ENCODE measurements at places on chromosomes 4 and X.

DNA sequence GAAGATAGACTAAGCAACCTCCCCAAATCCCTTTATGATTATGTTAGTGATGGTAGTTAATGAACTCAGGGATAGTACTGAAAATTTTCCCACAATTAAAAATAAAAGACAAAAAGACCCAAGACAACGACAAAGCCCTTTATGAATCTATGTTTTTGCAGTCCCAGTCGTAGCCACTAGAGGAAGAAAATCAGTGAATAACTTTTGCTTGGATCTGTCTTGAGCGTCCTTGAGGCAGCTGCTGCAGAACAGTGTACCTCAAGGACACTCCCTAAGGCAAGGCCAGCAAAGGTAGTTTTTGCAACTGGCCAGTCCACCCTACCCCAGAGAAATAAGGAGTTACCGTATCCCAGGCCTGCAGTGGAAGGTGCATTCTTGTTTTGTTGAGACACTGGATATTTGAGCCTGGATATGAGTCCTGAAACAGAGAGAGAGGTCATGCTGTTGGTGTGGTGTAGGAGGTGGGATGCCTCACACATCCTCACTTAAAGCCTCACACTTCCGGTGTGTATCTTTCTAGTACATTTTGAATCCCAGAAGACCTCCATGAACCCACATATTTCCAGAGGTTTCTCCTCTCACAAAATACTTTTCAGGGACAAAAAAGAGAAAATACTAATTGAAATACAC is 8.7 kb upstream of the TIMM8A start:
- no peak for DNase-seq

DNA sequence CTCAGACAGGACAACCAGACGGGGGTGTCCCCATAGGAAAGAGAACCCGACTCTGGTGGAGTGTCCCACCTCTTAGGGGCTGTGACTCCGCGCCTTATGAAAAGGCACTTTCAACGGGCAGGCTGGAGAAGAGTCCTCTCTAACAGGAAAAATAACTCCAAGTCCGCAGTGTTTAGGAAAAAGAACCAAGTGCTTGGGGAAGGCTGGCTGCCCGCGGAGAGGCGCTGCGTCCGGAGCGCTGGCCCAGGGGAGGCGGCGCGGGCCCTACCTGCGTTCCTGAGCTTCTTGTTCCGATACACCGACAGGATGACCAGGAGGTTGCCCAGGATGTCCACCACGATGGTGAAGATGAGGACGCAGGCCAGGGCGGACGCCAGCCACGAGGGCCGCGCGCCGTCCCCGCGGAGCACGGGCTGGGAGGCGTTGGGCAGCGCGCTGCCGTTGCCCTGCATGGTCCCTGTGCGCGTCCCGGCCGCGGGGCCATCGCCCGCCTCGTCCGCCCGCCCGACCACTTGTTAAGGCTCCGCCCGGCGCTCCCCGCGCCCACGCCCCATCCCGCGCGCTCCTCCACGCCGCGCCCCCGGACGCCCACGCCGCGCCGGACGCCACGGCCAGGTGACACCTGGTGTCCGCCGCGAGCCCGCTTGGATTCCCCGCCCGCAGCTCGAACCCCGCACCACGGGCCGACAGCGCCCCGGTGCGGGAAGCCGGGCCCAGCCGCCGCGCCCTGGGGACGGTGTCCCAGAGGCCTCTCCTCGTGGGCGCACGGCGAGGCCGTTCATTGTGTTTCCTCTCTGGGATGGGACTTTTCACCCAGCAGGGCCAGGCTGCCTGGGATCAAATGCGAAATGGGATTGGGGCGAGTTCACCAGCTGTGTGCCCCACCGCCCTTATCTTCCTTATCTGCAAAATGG is at the start of gene MTNR1A:
Gene MTNR1A, minus strand, starts transcription at position 654 of the 914 bp plus-strand sequence. Its CDS starts 202 bp downstream, at position 452.
- DNase-seq = no peak

DNA sequence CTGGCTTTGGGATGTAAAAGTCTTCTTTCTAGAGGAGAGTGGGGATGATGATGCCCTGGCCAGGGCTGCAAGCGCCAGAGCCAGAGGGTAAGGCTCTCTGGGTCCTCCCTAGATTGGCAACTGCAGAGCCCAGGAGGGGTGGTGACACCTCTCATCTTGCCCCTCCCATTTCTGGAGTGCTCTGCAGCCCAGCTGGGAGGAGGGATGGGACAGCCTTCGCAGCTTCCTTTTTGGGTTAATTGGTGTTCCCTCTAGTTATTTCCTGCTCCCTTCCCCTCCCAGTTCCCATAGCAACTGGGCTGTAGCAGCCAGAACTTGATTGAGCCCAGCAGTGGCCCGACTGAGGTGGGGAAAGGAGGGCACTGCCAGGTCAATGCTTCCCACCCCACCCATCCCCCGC is 19.2 kb downstream of the NALF2 start:
- no peak for DNase-seq

DNA sequence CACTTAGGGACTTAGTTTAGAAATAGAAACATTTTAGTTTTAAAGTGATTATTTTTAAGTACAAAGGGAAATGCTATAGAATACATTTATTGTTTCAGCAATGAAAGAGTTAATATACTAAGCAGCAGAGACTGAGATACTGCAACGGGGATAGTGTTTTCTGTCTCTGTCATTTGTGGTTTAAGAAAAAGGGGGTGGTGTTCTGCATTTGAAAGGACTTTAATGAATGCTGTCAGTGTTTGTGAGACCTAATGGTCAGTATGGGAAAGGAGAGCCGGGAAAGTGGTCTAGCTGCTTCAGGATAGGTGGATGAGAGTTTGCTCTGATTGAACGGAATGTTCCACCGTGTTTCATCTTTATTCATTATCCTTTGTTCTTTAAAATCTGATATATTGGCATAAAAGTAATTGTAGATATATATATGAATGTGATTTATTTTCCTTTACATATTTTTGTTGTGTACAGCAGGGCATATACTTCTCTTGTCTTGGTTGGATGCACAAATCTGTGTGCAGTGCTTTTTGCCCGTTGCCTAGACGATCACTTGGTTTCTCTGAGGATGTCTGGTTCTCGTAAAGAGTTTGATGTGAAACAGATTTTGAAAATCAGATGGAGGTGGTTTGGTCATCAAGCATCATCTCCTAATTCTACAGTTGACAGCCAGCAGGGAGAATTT is at the start of gene KLHL5:
Gene KLHL5, plus strand, starts transcription at position 139 of the 676 bp plus-strand sequence. Its CDS starts 421 bp downstream, at position 560.
- DNase-seq = no peak

DNA sequence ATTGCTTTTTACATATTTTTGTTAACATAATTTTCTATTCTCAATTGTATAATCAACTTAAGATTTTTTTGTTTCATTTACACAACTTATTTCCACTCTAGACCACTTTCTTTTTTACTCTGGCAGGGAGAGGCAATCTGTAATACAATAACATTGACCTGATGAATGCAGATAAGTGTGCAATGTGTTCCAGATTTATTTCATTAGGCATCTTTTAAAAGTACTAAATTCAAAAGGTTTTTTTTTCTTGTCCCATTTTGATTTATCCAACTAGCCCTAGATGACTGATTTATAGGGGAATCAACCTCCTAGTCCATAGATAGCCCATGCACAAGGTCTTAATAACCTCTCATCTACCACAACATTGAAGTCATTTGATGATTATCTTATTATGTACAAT is 55.5 kb upstream of the AGTR2 start:
- DNase-seq = no peak
